ENCODE measurements at places on chromosomes 11 and 22. TPM values are rescaled to one million over a fixed set of nuclear protein-coding genes. Genes with fewer than 3 reads are reported as not detected.

Gene CARD10
- 24.0 TPM for total RNA-seq

Gene ZNF215
- total RNA-seq: 3.8 TPM

Gene CHST1
- 4.0 TPM for total RNA-seq

Gene C11orf65
- 0.29 TPM for total RNA-seq

Gene OR4C16
- total RNA-seq: not detected

DNA sequence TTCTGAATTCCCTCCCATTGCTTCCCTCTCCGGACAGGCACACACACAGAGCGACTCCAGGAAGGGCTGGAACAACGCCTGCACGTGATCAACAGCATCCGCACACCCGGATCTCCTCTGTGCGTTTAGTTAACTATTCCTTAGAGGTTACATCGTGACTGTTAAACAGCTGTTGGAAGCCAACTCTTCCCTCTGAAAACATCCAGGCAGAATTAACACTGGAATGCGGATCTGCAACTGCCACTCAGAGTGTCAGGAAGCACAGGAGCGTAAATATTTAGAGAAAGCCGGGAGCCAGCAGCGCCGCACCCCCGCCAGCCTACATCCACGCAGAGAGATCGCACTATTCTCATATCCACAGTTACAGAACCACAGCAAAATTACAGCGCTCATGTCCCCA, 46.2 kb downstream of the SHANK2 start:
- DNase-seq: no peak

DNA sequence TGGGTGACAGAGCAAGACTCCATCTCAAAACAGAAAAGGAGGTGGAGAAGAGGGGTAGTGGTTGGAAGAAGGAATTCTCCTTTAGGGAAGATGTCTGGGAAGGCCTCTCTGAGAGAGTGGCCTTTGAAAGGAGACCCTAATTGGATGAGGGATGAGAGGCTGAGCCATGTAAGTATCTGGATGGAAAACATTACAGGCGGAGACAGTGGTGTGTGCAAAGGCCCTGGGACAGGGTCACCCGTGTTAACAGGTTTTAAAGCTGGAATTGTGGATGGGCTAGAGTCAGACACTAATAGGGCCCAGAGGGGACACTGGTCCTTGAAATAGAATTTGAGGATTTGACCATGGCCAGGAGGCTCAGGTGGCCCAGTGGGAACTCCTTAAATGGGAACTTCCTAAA, 10.4 kb downstream of the SNAP29 start:
- DNase-seq: no peak

DNA sequence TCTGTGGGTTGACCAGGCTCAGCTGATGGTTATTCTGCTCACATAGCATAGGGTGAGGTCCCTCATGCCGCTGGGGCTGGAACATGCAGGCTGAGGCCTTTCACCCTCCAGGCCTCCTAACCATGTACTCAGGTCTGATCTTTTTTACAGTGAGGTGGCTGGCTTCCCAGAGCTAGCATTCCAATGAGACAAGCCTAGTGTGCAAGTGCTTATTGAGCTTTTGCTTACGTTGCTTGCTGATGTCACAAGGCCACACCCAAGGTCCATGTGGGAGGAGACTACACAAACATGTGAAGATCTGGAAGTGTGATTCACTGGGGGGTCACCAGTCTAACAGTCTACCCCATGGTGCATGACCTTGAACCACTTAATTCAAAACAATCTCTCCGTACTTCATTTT, 33.9 kb downstream of the ISX start:
- peak; percentile 14 for DNase-seq

- no peak for DNase-seq
Observed at GRCh38 chr11:61844909-61845565, 16.9 kb downstream of the FADS2 start.

DNA sequence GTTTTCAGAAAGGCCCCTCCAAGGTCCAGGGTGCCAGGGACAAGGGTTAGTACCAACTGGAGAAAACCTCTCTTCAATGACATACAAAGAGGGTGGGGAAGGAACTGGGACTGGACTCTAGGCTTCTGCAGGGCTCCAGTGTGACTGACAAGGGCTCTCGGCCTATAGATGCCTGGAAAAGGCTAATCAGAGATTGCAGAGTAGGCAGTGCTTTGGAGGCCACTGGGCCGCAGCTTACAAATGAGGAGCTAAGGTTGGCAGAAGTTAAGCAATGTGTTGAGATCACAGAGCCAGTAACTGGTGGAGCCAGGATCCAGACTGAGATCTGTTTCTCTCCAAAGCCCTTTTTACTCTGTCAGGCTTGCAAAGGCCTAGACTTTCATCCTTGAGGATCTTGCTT, 7.4 kb upstream of the DGKZ start:
- DNase-seq: no peak

DNA sequence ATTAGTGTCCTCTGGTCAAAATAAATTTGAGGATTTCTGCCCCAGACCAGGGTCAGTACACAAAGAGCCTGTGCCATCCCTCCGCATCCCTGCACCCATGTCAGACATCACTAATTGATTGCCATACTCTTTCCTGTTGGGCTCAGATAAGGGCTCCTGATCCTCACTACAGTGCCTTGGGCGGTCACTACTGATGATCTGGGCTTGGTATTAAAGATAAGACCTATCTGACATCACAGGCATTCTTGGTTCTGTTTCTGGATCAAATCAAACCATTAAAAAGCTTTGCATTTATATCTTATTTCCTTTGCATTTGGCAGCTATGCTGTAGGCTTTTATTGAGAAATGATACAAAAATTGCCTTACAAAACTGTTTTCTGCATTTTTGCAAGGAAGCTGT, 103.5 kb upstream of the TENM4 start:
- no peak for DNase-seq

DNA sequence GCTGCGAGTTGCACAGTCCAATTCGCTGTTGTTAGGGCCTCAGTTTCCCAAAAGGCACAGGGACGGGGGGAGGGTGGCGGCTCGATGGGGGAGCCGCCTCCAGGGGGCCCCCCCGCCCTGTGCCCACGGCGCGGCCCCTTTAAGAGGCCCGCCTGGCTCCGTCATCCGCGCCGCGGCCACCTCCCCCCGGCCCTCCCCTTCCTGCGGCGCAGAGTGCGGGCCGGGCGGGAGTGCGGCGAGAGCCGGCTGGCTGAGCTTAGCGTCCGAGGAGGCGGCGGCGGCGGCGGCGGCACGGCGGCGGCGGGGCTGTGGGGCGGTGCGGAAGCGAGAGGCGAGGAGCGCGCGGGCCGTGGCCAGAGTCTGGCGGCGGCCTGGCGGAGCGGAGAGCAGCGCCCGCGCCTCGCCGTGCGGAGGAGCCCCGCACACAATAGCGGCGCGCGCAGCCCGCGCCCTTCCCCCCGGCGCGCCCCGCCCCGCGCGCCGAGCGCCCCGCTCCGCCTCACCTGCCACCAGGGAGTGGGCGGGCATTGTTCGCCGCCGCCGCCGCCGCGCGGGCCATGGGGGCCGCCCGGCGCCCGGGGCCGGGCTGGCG, at the start of gene BCR:
Gene BCR (plus strand): TSS at position 209 of the 592 bp plus-strand sequence. CDS start 452 bp downstream, outside the sequence.
- DNase-seq: peak; percentile 76

DNA sequence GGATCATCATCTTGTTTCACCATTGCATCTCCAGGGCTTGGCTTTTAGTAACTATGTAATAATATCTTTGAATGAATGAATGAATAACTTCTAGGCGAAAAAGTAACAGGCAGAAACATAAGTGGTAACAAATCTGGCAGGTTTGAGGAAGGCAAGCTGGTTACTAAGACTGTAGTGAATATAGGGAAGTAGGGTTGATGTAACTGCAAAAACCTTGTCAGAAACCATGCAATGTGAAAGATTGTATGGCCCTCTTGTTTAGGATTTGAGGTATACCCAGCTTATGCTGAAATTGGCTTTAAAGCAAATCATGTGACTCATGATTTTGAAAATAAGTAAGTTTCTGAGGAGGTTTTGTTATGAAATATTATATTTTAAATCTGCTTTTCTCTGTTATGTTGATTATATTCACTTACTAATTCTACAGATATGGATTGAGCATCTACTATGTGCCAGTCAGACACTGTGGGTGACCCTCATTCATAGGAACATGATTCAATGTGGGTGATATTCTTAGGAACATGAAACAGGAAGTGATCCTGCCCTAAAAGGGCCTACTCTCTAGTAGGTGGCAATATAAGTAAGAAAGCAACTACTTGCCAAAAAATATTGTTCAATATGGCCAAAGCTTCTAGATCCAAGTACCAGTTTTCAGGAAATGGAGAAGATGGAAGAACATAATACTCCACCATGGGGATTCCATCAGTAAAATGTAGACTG, 115.5 kb upstream of the CCDC90B start:
- no peak for DNase-seq

- DNase-seq: no peak
Observed at GRCh38 chr22:23380230-23380573, 199.9 kb downstream of the IGLL1 start.

DNA sequence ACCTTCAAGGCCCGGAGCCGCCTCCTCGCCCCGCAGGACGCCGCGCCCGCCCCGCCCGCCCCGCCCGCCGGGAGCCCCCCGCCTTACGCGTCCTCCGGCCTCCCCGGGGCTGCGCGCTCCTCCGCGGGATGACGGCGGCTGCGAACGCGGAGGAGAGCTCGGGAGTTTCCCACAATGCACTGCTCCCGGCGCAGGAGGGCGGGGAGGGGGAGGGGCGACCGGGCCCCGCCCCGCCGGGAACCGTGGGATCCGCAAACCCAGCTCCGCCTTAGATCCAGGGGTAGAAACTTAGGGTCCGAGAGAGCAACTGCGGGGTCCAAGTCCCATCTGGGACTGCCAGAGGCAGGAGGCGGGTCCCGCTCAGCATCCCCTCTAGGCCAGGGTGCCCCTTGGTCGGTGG, at the start of gene CEND1:
Gene CEND1 (minus strand): TSS at position 148 of the 400 bp plus-strand sequence. CDS start 1,514 bp downstream, outside the sequence.
- peak; percentile 61 for DNase-seq

GRCh38 chr22:36653316-36653715, 50.2 kb downstream of the CACNG2 start:
- no peak for DNase-seq

DNA sequence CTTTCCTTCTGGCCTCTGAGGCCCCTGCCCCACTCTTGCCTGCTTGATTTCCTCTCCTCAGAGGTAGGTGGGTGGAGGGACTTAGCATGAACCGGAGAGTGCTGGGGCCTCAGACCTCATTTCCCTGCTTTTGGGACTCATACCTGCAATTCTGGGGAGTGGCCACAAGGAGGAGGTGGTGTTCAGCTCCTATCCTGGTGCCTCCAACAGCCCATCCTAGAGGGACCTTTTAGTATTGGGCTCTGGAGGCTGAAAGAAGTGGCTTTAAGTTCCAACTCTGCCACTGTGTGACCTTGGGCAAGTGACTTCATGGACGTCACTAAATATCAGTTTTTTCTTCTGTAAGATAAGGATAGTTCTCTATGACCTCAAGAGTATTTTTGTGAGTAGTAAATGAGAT, 98.6 kb downstream of the KIAA1671 start:
- no peak for DNase-seq

DNA sequence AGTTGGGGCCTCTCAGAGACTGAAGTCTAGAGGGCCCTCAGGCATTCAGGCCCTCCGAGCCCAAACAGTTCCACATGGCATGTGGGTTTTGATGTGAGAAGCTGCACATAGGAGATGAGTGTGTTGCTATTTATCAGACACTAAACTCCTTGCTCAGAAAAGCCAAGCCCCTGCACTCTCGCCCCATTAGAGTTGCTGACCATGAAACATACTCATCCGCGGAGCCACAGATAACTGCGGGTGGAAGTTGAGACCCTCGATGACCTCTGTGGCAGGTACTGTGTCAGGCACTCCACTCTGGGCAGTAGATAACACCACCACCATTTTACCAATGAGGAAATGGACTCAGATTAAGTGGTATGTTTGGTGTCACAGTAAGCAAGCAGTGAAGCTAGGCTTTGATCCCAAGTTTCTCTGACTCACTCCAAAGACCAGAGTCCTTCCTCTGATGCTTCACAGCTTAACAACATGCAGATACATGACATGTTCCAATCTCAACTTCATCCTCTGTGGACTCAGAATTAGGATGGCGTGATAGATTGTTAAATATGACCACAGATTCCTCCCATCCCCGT, 202.1 kb downstream of the ADAMTS15 start:
- DNase-seq: no peak

DNA sequence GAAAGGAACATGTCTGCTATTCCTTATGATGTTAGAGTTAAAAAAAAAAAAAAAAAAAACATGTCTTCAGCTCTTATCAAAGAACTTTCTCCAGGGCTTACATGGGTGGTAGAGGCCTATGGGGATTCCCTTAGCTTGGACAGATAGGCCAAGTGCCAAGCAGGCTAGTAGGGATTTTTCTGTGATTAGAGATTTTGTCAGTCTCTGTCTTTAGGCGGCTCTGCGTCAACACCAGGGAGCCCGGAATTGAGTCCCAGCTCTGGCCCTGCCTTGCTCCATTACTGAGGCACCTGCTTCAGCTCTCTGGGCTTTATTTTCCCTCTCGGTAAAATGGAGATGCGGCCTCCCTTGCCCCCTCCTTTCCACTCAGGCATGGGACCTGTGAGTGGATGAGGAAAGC, 13.1 kb downstream of the CRY2 start:
- DNase-seq: no peak

DNA sequence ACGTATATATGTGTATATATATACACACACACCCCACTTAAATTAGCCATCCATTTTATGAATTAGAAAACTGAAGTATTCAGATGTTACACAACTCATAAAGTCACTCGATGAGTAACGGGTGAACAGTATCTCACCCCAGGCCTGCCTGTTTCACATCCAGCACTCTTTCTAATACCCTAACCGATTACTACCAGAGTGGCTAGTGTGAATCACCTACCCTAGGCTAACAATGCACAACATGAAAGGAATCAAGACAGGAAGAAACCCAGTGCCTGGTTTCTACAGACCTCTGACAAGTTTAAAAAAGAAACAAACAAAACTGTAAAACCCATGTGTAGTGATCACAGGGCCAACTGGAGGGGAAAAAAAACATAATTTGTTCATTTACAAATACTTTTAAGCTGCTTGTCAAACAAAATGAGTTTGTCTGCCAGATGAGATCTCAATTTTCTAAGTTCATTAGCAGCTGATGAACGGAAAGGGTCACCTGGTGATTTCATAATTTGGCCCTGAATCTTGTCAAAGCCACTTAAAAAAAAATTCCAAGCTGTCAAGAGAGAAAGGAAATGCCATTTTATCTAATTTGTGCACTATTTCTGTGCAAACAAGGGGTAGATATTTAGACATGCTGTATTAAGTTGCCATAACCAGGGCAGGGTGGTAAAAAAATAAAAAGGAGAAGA, 134.8 kb downstream of the LARGE1 start:
- peak; percentile 70 for DNase-seq

DNA sequence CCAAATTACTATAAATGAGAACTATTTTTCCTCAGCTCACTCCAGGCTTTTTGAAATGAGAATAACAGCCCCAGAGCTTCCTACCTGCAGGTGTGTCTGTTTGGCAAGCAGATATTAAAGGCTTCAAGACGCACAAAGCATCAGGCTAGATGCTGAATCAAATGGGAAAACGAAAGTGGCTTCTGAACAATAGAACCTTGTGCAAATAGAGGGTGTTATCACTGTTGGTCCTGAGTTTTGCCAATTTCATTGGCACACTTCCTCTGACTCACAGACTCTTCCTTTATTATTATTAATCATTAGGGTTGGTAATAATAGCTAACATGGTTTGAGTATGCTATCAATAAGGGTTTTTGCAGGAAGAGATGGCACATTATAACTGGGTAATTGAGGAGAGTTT, 13.4 kb downstream of the SYT13 start:
- no peak for DNase-seq
